Stimulated activated CD8-positive, alpha-beta memory T cell treated with anti-CD3 and anti-CD28 coated beads, Interleukin-15, amount 100 ng/mL, for 4 hours (primary cell): ENCODE measurements at places on chromosomes 16 and 17.

- DNase-seq = no peak
Measured at GRCh38 chr16:8828541-8829165, 31.0 kb downstream of the PMM2 start.

DNA sequence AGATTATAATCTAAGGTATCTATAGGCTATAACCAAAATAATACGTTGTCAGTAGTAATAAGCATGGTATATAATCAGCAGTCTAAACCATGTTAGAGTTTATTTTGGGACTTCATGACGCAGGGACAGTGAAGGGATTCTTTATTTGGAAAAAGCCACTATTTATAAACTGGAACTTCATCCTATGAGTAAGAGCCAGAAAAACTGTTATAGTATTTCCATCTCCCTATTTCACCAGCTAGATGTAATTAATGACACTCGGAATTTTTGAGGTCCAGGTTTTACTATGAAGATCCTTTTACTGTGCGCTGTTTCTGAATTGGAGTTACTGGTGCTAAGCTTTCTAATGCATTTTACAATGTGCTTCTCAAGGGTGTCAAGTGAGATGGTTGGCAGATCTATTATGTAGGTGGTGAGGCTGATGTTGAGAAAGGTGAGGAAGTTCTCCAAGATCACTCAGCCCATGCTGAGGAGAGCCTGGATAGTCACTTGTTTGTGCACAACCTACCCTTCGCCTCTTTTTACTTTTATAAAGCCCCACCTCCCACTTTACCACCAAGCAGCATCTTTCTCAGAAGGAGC is 149.3 kb downstream of the MSI2 start:
- DNase-seq = no peak

- DNase-seq = no peak
Measured at GRCh38 chr16:49756775-49757558, 98.9 kb downstream of the ZNF423 start.

- DNase-seq = peak; percentile 34
Measured at GRCh38 chr17:4043862-4044261, 79.6 kb upstream of the ATP2A3 start.

GRCh38 chr17:77667478-77667877 is 291.0 kb upstream of the TNRC6C start:
- DNase-seq = no peak

DNA sequence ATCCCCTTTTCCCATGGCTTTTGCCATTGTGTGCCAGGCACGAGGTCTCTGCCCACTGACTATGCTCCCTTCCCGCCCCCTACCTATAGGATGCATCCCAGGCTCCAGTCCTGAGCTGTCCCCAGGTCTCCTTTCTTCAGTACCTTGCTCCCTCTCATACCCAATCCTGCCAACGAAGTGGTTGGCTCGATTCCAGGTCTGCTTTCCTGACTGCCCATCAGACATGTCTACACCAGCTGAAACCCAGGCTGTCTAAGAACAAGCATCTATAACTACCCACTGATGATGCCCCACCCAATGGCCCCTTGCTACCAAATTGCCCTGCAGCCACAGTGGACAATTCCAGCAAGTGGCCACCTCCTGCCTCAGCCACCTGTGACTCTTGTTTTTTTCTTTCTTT is 479.1 kb downstream of the SOX9 start:
- DNase-seq = no peak

DNA sequence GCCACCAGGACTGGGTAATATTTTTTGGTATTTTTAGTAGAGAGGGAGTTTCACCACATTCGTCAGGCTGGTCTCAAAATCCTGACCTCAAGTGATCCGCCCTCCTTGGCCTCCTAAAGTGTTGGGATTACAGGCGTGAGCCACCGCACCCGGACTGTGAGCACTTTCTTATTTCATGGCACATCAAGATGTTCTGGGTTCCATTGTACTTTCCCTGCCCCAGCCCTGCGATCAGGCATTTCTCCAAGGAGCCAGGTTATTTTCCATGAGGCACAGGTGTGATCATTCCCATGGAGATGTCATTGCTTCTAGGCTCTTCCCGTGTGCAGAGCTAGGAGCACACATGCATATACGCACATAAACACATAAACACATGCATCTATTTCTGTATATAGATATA is 2.6 kb upstream of the ANKRD40CL start:
- no peak for DNase-seq

DNA sequence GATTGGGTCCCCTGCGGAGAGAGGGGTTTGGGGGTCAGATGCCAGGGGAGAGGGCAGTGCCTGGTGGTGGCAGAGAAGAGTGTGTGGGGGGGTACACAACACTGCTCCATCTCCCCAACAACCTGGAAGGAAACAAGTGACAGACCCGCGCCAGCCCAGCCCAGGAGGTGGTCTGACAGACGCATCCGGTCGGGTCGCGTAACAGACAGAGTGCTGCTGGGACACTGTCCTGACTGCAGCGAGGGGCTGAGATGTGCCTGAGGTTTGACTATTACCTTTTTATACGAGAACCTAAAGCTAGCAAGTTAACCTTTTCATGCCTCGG is 16.2 kb downstream of the UNC13D start:
- no peak for DNase-seq

DNA sequence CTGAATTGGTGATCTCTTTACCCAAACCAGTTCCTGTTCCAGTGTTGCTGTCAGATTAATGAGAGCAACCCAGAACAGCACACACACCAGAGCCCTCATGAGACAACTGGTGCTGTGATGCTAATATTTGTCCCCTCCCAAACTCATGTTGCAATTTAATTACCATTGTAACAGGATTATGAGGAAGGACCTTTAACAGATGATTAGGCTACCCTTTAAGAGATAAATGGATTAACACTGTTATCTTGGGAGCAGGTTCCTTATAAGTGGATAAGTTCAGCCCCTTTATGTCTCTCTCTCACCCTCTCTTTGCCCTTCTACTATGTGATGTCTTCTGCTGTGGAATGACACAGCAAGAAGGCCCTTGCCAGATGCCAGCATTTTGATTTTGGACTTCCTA is 1.1 kb upstream of the CCDC182 start:
- no peak for DNase-seq

GRCh38 chr17:77675816-77676215 is 282.7 kb upstream of the TNRC6C start:
- DNase-seq = no peak

DNA sequence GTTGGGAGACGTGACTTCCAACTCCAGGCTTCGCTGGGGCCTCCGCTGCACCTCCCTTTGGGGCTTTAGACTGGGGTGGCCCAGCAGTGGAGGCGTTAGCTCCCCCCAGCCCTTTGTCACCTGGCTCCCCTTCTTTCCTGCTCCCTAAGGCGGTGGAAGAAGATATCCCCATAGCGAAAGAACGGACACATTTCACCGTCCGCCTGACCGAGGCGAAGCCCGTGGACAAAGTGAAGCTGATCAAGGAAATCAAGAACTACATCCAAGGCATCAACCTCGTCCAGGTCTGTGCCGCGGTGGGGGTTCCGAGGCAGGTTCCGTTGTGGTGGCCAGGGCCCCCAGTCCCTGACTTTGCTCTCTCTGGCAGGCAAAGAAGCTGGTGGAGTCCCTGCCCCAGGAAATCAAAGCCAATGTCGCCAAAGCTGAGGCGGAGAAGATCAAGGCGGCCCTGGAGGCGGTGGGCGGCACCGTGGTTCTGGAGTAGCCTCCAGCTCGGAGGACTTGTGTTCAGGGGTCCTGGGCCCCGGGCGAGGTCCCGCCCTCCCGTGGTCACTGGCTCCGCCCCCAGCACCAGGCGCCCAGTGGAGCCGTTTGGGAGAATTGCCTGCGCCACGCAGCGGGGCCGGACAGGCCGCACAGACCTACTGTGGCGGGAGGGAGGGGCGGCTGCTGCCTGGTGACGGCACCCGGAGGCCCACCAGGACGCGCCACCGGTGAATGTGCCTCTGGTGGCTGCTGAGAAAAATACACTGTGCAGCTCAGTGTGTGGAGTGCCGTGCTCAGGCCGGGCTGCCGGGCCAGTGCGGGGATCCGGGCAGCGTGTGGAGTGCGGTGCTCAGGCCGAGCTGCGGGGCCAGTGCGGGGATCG is 3.8 kb downstream of the MRPL12 start:
- no peak for DNase-seq

DNA sequence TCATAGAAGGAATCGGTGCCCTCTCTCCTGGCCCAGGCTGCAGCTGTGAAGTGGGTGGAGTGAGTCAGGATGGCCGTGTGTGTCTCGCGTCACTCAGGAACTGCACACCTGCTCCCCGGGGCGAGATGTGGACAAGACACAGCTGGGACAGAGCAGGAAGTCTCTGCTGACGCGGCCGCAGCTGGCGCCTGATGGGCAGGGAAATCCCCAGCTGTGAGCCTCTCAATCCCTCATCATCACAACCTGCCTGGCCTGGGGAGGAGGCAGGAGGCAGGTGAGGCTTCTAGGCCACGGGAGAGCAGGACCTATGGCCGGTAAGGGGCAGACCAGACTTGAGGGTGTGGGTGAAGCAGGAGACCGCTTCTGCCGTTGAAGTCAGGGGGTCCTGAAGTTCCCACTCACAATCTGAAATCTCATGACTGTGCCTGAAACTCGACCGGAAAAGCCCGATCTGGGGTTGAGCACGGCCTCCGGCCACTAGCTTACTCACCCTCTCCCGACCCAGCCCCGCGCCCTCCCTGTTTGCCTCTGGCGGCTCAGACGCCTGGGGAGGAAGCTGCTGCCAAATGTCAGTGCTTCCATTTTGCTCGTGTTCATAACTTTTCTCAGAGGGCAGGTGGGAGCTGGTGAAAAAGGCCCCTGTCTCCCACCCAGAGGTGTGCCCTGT is 1.1 kb upstream of the TRPV3 start:
- peak; percentile 9 for DNase-seq

- no peak for DNase-seq
Measured at GRCh38 chr17:51676691-51677487, 416.5 kb downstream of the UTP18 start.

DNA sequence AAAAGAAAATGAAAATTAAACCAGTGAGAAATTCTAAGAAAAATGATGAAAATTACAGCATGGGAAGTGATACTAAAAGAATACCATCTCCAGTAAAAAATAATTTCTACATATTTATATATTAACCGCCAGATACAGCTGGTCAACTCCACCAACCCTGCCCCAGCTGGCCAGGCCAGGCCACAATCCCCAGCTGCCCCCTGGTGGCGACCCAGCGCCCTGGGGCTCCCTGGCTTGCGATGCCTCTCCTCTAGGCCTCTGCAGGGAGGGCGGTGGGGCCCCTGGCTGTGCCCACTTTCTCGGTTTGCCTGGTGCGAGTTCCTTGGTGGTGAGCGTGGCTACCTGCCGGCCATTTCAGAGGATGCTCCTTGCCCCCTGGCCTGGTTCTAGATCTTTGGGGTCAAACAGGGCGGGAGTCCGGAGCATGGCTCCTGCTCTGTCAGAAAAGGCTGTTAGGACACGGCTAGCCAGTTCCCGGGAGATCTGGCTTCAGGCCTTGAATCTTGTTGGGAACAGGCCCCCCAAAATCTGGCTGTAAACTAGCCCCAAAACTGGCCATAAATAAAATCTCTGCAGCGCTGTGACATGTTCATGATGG is 14.5 kb downstream of the GLIS2 start:
- DNase-seq = peak; percentile 26

DNA sequence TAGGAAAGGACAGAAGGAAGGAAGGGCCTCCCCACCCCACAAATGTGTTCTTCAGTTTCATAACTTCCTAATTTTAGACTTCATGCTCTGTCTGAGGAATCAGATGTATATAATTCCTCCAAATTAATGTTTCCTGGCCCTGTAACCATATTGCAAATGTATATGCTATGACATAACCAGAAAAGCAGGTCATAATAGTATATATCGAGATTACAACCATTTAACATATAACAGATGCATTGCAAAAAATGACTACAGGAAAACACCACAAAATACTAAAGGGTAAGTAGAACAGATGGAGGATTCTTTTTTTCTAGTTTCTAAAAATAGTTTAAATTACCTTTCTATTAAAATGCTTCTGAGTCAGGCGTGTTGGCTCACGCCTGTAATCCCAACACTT is 3.1 kb upstream of the EXOC7 start:
- no peak for DNase-seq

DNA sequence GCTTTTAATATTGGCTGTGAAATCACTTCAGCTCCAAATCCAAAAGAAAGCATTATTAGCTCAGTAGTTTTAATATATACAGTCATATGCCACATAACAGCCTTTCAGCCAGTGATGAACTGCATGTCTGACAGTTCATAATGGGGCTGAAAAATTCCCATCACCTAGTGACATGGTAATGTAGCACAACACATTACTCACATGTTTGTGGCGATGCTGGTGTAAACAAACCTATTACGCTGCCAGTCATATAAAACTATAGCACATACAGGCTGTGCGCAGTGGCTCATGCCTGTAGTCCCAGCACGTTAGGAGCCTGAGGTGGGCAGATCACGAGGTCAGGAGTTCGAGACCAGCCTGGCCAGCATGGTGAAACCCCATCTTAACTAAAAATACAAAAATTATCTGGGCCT is 92.2 kb downstream of the TUBD1 start:
- no peak for DNase-seq

- peak; percentile 7 for DNase-seq
Measured at GRCh38 chr17:17403899-17404576, 72.8 kb upstream of the MED9 start.

DNA sequence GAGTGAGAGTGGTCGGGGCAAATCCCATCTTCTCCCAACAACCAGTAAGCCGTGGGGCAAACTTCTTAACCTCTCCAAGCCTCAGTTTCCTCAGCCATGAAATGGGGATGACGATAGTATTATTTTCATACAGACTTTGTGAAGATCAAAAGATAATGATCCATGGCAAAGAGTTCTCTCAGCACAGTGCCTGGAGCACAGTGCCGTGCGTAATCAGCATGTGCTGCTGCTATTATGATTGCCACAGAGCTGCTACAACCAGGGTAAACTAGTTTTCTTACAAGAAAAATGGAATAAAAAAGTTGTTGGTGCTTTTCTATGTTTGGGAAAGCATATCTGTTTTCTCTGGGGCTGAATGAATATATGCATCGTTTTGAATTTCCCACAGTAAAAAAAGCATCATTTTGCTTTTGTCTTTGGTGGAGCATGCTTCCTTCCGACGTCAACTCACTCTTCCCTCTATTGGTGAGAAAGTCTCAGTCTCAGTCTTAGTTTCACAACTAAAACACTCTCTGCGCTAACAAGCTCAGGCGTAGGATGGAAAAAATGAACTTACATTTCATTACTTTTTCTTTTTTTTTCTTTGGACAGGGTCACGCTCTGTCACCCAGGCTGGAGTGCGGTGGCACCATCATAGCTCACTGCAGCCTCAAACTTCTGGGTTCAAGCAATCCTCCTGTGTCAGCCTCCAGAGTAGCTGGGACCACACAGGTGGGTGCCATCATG is 37.2 kb downstream of the CDK5R1 start:
- DNase-seq = no peak

DNA sequence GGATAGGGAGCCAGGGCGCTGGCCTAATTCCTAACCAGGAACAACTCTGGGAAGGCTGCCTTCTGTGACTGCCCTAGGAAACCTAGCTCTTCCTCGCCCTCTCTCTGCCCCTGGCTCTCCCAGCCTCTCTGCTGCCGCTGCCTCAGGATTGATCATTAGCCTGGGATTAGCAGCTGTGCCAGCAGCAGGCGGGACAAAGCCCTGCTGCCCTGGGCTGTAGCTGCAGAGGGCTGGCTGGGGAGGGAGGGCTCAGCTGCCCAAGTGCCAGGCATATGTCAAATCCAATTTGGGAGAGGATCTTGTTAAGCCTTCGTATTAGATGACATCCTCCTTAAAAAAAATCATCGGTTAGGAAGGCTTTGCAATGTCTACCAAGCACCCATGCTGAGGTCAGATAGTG is 144.8 kb upstream of the CCL2 start:
- no peak for DNase-seq
